Right ventricle myocardium superior (tissue), 1 donor: ENCODE measurements at places on chromosomes 11 and 22. TPM values are rescaled to one million over a fixed set of nuclear protein-coding genes. Genes with fewer than 3 reads are reported as not detected.
A peak's percentile ranks its signal among the peaks of the same experiment; 100 is the strongest.

DNA sequence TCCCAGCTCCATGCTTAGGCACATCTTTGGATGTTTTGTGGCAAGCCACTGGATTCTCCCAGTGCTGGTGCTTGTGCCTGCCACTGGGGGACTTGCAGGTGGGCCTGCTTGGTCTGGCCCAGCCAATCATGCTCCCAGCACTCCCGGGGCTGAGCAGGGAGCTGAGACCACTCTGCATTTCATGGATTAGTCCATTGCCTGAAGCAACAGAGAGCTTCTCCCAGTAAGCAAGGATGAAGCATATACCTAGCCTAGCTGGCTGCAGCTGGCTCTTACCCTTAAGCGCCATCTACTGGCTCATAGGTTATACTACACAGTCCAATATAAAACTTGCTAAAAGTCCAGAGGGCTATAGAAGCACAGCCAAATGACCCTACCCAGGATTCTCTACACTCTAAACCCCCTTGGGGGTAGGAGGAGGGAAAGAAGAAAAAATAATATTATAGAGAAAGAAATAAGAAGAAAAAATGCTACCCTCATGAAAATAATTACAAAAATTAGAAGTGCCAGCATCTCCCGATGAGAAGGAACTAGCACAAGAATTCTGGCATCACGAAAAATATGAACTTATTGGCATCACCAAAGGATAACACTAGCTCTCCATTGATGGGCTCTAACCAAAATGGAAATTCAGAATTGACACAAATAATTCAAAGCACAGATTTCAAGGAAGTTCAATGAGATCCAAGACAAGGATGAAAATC, 275.3 kb downstream of the C11orf87 start:
- DNase-seq, result no peak

DNA sequence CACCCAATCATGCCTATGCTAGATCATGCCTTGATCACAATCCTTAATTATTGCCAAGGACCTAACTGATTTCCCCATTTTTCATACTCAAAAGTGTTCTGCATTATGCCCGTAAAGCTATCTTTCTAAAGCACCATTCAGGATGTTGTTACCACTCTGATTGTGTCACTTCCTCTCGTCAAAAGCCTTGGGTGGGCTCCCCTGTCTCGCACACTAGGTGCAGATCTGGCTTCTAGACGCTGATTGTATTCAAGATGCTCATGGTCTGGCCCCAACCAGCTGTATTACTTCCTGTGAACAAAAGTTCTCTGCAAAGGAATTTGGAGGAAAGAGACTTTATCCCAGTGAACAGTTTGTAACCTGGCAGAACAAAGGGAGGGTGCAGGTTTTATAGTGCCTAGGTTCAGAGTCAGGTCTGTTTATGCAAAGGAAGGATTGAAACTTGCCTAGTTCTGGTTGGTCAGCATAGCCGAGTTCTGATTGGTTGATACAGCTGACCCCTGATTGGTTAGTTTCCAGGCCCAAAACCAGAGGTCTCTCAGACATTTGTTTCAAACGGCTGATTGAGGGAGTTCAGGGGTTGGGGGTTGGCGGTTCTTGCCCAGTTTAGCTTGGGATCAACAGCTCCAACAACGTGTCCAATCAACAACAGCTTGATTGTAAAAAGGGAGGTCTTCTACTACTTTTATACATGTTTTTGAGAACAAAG, 25.4 kb downstream of the ATG13 start:
- DNase-seq, result no peak

- DNase-seq, result peak; percentile 70
Measured at GRCh38 chr22:27443306-27443705, 358.2 kb downstream of the MN1 start.

DNA sequence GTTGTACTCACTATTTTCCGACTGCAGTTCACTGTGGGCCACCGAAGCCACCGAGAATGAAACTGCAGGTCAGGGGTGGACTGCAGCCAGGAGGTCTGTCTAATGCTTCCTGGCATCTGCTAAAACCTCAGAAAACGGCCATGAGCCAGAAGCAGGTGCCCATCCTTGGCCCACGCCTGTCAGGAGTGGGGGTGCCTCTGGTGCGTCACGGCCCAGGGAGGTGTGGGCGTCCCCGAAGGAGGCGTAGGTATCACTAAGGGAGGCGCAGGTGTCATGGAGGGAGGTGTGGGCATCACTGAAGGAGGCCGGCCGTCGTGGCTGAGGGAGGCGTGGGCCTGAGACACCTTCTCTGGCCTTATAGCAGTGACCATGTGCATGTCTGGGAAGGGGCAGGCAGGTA, 456.2 kb downstream of the TBC1D22A start:
- DNase-seq, result no peak

DNA sequence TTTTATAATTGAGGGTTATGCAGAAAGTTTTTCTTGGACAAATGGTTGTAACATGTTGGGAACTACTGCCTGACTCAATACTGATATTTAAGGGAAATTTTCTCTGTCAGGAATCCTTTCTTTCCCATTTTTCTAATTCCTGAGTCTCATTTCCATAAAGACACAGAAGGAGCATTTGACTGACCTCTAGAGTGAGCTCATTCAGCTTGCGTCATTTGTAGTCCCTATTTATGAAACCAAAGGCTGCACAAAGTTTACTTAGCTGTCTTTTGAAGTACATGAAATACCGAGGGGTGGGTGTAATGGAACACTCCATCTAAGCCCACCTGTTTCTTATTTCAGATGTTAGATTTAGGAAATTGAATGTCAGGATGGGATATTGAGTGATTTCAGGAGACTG, 359.5 kb upstream of the C11orf87 start:
- no peak for DNase-seq

- no peak for DNase-seq
Measured at GRCh38 chr11:26017322-26017860, 314.5 kb upstream of the ANO3 start.

DNA sequence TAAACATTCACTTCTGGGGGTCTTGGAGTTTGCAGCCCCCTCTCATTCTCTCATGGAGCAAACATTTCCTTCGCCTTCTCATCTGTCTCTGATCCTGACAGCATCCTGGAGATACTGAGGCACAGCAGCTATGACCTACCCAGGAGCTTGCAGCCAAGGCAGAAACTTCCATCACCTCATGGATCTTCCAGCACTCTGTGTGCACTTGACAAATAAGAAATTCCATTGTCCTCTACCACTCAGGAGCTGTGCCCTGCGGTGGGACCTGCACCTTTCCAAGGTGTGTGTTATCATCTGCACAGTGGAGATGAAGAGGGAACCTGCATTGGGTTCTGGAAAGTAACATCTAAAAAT, 49.1 kb downstream of the GGTLC2 start:
- DNase-seq, result no peak

DNA sequence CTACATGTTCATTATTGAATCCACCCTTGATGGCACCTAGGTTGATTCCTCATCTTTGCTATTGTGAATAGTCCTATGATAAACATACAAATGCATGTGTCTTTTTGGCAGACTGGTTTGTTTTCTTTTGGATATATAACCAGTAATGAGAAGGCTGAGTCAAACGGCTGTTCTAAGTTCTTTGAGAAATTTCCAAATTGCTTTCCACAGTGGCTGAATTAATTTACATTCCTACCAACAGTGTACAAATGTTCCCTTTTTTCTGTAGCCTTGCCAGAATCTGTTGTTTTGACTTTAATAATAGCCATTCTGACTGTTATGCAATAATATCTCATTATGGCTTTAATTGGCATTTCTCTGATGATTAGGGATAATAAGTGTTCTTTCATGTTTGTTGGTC, 184.9 kb downstream of the CASP12 start:
- no peak for DNase-seq

DNA sequence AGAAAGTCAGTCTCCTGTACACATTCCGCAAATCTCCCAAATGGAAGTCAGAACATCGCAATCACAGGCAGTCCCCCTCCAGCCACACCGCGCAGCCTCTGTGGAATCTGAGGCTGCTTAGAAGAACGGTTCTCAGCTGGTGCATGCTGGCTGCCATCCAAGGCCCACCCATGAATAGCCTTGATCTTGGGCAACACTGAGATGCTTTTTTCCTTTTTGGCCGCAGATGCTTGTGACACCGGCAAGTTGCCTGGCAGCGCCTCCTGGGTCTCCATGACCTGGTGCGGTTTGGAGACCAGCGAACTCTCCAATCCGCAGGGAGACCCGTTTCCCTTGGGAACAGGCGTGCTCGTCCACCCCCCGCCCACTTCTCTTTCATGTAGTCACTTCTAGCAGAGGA, 26.3 kb upstream of the PHF21B start:
- no peak for DNase-seq

DNA sequence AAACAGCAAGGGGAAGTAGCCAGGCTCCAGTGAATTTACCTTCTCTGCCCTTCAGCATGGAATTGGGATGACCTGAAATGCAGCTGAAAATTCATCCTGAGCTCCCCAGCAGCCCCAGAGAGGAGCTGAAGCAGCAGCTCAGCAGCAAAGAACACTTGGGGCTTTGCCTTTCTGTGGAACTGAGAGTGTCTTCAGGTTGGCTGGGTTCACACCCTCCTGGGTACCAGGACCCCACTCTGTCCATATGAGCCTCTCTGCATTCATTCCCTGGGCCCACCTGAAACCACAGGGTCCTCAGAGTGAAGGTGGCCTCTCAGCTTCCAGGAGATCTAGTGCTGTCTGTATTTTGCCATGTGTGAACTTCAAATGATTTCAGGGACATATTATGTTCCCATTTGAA, 429.2 kb downstream of the MN1 start:
- no peak for DNase-seq

DNA sequence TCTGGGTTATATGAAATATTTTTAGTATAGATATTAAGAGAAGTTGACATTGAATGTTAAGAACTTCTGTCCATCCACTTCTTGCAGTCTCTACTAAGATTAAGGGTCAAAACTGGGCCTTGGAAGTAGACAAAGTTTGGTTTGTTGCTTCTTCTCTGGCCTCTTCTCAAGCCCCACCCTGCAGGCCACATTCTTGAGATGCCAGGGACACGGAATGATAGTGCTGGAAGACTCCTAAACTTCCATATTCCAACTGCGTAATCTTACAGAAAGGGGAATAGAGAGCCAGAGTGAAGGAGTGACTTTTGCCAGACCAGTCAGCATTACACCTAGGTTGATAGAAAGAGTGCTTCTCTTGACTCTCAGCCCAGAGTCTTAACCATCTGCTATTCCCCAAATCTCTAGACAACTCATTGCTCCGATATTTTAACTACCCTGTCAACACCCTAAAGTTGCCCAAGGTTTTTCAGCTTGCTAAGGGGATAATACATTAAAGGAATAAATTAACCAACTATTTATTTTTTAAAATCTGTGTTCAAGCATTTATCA, 136.4 kb upstream of the SYN3 start:
- no peak for DNase-seq

DNA sequence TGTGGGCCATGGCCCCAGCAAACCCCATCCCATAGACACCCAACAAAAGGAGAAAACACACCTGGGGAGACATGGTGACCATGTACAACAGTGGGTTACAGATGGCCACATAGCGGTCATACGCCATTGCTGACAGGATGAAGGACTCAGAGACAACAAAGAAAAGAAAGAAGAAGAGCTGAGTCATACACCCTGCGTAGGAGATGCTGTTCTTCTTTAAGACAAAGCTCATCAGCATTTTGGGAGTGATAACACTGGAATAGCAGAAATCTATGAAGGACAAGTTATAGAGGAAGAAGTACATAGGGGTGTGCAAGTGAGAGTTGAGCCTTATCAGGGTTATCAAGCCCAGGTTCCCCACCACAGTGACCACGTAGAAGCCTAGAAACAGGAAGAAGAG, 4.9 kb downstream of the OR8B8 start:
- no peak for DNase-seq

DNA sequence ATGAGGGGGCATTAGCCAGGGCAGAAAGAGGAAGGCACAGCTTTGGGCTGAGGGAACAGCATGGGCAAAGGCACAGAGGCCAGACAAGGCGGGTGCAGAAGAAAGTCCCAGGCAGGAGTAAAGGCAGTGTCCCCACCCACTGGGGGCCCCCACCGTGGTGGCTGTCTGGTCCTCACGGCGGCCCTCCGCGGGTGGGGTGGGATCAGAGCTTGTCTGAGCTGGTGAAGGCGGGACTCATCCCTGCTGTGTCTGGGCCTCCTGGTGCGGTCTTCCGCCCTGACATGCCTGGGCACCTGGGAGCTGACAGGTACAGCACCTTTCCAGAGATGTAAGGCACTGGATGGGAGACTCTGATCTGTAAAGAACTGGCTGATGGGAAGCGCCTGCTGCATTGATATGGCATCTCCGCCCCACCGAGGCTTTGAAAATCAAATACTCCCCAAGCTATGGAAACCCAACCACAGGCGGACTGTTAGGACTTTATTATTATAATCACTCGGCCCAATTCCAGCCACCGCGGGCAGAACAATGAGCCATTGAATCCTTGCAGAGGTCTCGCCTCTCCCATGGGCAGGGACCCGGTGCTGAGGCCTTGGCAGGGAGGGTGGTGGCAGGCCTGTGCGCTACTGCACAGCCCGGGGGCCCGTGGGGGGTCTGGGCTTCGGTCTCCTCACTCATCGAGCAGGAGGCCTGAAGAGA, 14.2 kb upstream of the GNB1L start:
- no peak for DNase-seq

DNA sequence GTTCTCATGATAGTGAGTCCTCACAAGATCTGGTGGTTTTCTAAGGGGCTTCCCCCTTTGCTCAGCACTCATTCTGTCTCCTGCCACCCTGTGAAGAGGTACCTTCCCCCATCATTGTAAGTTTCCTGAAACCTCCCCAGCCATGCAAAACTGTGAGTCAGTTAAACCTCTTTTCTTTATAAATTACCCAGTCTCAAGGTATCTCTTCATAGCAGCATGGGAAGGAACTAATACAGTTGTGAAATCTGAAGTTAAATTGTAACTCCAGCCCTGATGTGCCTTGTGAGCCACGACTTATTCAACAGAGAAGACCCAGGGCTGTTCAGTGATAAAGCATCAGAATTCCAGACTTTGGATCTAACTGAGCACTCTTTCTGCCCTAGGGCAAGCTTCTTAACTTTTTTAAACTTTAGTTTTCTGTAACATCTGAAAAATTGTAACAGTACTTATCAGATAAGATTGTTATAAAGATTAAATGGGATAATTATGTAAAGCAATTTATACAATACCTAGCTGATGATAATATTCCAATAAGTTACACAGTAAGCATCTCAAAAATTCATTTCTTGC, 220.0 kb downstream of the TRPC6 start:
- no peak for DNase-seq

SYT7 gene
- 23.7 TPM for total RNA-seq

NCF4 gene
- 7.1 TPM for total RNA-seq

CNTN5 gene
- not detected for total RNA-seq

THY1 gene
- total RNA-seq, result 1.5 TPM

TEX54 gene
- not detected for total RNA-seq

TRPC6 gene
- total RNA-seq, result 0.16 TPM

DUSP8 gene
- total RNA-seq, result 7.7 TPM

TSPAN18 gene
- total RNA-seq, result 99.7 TPM
